COLO829 (cell line): ENCODE measurements at places on chromosomes 13 and 19.

GRCh38 chr19:17244618-17245534 lies 843 bp downstream of the NR2F6 start:
- no peak for DNase-seq

DNA sequence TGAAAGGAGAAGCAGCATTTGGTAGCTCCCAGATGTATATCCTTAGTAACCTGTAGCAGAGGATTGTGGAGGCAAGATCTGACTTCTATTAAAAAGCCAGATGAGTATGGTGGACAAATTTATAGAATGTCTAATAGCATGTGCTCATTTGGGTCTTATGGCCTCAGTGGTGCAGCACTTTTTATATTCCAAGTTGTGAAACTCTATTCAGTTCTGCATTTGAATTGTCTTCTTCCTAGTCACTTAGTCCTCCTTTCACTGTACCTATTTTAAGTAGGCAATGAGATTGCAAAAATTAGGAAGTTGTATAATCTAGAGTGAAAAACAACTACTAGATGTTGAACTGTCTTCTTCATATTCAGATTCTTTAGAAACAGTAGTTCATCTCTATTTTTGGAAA lies 412.5 kb upstream of the PCDH9 start:
- DNase-seq, result no peak

GRCh38 chr19:5177745-5178450 lies 162.7 kb downstream of the PTPRS start:
- DNase-seq, result no peak

DNA sequence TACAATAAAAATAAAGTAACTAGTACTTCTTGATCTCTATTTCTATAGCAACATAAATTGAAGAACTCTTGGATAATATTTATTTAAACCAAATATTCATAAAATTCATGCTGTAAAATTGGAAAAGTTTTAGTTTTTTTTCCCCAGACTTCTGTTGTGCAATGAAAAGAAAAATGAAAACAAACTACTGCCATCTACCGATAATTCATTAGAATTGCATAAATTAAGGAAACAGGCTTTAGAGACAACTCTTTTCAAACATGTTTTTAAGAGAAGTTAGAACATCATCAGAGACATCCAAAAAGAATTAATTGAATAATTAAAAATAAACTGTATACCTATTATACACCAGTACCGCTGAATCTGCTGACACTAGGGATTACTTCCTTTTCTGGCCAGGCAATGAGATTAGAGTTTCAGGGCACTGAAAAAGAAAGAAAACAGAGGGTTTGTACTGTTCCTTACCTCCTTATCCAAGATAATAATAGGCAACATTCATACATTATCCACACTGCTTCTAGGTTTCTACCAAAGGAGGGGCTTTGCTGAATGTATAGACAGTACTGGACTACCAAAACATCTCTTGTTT lies 4.9 kb downstream of the CCDC122 start:
- DNase-seq, result peak; percentile 23

DNA sequence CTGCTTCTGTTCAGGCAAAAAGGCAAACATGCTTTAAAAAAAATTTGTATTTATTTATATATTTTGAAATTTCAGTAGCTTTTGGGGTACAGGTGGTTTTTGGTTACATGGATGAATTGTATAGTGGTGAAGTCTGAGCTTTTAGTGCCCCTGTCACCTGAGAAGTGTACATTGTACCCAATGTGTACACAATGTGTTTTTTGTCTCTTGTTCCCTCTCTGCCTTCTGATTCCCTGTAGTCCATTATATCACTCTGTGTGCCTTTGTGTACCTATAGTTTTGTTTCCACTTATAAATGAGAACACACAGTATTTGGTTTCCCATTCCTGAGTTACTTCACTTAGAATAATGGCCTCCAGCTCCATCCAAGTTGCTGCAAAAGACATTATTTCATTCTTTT lies 77.4 kb downstream of the PDS5B start:
- DNase-seq, result no peak

DNA sequence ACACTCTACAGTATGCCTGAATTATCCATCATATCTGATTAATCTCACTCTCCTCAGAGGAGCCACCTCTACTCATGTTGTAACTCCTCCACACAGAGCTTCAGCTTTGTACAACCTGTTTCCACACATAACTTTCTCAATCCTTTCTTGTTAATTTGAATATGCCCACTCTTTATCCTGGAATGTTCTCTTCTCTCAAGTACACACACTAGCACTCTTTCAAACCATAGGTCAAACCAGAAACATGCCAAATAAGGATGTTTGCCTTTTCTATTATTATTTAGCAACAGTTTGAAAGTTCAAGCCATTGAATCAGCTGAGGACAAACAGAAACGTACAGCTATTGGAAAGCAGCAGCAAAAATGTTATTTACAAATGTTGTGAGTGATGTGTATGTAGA lies 110.3 kb downstream of the MIPEP start:
- no peak for DNase-seq

GRCh38 chr19:3690551-3691371 lies 9.5 kb downstream of the PIP5K1C start:
- DNase-seq, result no peak

GRCh38 chr19:46798713-46799112 lies 10.3 kb upstream of the SLC1A5 start:
- DNase-seq, result no peak

DNA sequence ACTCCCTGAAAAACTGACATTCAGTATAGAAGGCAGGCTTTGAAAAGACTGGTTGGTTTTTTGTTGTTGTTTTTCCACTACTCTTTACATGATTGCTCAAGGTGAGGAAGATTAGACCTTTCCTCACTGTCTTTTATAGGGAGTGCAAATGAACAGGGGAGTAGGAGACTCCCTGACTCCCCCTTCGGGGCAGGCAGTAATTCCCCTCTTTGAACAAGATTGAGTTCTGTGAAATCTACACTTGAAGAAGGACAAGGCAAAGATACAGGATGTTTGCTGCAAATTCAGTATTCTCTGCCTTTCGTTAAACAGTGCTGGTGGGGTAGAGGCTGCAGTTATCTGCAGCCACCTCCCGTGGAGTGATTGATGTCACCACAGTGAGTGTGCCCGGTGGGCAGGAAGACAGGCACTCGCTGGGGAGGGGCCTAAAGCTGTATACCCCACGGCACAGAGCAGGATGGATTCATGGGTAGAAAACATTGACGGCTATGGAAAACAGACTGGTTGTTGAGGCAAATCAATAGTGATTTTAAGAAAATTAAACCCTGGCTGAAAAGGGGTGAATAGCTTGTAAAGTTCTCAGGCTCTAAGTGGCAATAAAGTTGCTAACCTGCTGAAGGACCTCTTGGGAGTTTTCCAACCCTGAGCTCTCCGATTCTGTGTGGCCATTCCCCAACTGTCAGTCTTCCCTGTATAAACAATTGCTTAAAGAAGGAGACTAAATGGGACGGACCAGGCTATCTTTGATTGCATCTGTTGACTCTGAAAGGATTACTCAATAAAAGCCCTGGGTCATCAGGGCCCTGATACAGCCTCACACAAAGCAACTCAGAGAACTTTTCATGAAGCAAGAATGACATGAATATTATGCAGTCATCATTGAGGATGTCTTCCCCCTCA lies 308.3 kb downstream of the TBC1D4 start:
- DNase-seq, result no peak

- no peak for DNase-seq
Measured at GRCh38 chr19:3697094-3697493, 3.2 kb downstream of the PIP5K1C start.

- DNase-seq, result no peak
Measured at GRCh38 chr19:7928741-7929701, 3.1 kb upstream of the CTXN1 start.

DNA sequence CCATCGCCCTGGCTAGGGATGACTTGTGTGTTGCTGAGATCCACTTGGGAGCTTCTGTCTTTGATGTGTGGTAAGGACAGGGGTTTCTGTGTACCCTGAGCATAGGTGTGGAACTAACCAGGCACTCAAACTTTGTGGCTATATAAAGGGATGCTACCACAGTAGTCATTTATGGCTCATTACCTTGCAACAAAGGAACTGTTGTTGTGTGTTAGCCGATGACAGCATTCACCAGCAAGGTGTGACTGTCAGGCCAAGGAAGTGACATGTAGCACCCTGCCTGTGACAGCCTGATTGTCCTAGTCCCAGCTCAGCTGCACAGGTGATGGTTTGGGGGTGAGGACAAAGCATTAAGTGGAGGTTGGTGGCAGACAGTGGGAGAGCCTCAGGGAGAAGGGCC lies 73.6 kb downstream of the COG3 start:
- no peak for DNase-seq

GRCh38 chr19:34319230-34319585 lies 45.8 kb upstream of the GPI start:
- no peak for DNase-seq

DNA sequence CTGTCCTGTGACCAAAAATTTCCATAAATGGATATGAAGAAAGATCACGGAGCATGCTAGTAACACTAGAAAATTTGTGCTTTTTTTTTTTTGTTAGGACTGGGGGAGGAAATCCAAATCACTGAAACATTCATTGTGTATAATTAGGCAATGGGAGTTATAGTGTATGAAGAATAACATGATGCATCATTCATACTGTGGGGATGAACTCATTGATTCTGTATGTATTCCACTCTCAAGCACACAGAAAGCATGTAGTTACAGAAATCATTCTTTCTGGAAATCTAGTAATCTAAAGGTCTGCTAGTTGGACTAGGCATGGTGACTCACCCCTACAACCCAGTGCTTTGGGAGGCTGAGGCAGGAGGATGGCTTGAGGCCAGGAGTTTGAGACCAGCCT lies 749.7 kb downstream of the DIAPH3 start:
- no peak for DNase-seq

DNA sequence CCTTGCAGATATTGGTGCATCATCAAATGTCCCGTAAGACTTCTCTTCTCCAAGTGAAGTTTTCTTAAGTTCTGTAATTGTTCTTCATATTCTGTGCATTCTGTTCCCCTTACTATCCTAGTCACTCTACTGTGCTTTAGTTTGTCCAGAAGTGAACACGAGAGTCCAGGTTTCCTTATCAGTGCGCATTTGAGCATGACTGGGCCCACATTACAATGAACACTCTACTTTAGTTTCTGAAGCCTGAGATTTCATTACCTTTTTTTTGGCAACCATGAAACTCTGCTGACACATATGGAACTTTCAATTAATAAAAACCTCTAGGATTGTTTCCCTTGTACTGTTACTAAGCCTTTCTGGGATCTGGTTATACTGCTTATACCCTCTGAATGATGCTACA lies 270.0 kb downstream of the KCNRG start:
- DNase-seq, result no peak

GRCh38 chr19:55712804-55713631 lies 25.2 kb downstream of the NLRP9 start:
- DNase-seq, result no peak

DNA sequence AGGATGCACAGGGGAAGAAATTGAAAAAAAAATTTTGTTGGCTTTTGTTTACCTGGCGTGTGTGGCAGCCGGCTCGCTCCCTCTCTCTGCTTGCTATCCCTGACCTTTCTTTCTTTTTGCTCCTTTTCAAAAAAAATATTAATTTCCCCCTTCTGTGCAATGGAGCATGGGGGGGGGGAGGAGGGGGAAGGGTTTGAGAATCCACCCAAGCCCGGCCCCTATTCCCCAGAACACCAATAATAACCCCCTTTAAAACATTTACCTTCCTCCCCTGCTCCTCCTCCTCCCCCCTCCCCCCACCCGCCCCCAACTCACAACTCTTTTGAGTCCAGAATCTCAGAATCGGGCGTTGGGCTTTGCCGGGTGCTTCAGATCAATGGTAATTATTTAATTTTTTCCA lies 28.4 kb downstream of the NFIX start:
- no peak for DNase-seq

- no peak for DNase-seq
Measured at GRCh38 chr19:12325690-12326089, 7.7 kb downstream of the ZNF563 start.

- DNase-seq, result no peak
Measured at GRCh38 chr13:112250788-112251445, 125.2 kb upstream of the SPACA7 start.

GRCh38 chr13:47678201-47678968 lies 322.7 kb downstream of the SUCLA2 start:
- DNase-seq, result no peak

GRCh38 chr19:3494559-3494958 lies 5.9 kb downstream of the DOHH start:
- no peak for DNase-seq

- DNase-seq, result no peak
Measured at GRCh38 chr13:54802226-54802625, 1773.6 kb downstream of the OLFM4 start.

DNA sequence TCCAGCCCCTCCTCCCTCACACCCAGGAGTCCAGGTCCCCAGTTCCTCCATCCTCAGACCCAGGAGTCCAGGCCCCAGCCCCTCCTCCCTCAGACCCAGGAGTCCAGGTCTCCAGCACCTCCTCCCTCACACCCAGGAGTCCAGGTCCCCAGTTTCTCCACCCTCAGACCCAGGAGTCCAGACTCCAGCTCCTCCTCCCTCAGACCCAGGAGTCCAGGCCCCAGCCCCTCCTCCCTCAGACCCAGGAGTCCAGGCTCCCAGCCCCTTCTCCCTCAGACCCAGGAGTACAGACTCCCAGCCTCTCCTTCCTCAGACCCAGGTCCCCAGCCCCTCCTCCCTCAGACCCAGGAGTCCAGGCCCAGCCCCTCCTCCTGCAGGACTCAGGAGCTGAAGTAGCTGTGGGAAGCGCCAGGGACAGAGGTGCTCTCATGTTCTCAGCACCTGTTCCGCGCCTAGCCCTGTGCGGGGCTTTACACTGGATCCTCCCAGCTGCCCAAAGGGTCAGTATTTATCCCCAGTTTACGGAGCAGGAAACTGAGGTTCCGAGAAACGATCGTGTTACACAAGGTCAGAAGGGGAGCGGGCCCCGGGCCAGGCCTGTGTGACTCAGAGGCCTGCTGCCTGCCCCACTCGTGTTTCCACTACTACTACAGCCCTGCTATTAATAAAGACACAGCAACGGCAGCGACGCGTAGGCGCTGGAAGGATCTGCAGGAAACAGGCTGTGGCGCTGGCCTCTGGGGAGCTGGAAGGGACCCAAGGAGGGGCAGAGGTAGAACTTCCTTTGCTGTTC lies 1.7 kb upstream of the SBK3 start:
- peak; percentile 75 for DNase-seq

DNA sequence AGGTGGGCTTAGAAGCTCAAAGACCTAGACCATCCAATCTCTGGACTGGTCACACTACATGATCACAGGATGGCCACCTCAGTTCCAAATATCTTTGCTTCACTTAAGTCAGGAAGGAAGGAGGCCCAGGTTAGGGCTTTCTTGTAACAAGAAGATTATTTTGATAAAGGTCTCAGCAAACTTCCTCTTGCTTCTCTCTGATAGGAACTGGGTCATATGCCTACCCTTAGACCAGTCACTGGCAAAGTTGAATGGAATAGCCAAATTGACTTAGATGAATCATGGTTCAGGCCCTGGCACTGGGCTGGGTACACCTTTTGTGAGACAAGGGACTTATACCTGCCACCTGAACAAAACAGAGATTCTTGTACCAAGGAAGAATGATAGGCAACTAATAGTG lies 11.0 kb downstream of the FRY start:
- DNase-seq, result no peak

GRCh38 chr19:49727217-49728030 lies 35.7 kb downstream of the TSKS start:
- no peak for DNase-seq
